ENCODE measurements at places on chromosomes 7 and 10.

GRCh38 chr10:51125518-51125917 is 51.2 kb downstream of the PRKG1 start:
- no peak for DNase-seq

DNA sequence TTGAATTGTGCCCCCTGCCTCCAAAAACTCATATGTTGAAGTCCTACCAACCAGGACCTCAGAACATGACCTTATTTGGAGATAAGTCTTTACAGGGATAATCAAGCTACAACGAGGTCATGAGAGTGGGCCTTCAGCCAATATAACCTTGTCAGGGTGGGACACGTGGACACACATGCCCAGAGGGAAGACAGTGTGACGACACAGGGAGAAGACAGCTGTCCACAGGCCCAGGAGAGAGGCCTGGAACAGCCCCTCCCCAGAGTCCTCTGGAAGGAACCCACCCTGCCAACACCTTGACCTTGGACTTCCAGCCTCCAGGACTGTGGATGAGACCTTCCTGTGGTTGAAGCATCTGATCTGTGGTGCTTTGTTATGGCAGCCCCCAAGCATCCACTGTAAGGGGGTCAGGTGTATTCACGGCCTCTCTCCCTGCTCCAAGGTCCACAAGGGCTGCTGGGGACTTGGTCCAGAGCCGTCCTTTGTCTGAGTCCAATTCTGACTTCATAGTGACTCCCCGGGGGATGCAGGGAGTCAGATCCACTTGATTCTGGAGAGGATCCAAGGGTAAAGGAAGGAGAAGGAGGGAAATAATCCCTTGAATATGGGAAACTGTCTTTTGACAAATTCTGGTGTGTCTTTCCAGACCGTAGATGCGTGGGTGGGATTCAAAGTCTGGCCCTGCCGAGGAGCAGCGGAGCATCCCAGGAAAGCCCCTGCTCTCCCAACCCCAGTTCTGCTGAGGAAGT is 7.0 kb downstream of the CALML3 start:
- no peak for DNase-seq

DNA sequence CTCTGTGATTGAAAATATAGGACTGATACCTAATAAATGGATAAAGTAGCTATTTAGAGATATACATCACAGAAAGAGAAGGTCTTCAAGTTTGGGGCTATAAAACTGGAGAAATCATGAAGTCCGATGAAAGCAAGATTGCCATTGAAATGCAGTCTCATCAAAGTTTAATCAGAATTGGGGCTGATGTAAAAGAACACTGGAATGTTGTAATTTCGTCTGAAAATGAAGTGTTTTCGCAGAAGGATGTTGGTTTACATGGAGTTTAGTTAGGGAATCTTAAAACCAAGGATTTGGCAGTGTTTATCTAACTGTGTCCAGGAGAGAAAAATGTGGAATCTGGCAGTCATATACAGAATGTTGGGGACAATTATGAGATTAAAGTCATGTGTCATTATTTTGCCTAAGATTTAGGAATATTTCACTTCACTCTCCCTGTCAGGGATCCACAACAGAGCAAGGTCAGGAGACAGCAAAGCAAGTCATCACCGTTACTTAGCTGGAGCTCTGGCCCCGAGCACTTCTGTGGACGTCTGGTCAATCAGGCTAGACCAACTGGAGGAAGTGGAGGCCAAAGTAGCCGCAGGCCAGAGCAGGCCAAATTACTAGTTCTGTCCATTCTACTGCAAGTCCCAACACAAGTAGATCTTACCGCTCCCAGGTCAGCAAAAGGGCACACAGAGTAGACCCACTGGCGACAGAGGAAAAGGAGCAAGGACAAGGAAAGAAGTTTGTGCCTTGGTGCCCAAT is 37.0 kb downstream of the EPDR1 start:
- DNase-seq = no peak

DNA sequence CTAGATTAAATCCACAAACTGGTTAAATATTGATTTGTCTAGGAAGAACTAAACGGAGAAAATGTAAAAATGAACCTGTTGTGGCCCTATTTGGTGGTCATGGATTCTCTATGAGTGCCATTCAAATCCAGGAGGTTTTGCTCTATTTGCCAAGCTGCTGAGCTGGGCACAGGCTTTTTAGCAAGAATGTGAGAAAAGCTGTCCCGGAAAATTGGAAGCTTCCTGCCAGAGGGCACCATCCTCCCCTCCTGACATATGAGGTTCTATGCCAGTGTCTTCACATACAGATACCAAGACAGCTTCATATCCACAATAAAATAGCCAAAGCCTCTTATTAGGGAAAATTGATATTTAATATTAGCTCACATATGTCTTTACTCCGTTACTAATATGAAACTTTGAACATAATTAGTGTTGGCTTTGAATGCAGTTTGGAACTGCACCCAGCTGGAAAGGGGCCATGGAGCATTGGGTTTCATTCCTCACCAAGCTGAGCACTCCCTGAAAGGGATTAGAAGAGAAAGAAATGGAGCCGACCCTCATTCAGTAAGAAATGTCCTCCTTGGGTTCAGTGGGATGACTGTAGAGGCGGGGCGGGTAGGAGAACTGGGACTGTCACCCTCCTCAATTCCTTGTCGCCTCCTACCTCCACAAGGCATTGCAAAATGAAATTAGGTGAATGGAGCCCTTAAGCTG is 47.8 kb downstream of the NRCAM start:
- DNase-seq = no peak

DNA sequence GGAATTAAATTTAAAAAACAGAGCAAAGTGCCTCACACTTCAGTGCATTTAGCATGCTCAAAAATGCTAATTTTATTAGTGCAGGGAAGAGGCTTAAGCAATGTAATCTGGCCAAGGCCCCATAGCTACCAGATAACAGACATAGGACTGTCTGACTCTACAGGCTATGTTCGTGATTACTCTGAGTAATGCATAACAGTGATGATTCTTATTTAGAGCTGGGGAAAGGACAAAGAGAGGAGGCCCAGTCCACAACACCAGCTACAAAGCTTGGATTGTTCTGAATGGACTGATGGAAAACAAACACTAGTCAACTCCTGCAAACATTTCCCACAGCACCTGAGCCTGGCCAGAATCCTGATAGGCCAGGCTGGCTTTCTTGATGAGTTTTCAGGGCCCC is 8.4 kb upstream of the CH25H start:
- DNase-seq = no peak

- DNase-seq = no peak
Observed at GRCh38 chr7:113968713-113969112, 49.9 kb upstream of the PPP1R3A start.

DNA sequence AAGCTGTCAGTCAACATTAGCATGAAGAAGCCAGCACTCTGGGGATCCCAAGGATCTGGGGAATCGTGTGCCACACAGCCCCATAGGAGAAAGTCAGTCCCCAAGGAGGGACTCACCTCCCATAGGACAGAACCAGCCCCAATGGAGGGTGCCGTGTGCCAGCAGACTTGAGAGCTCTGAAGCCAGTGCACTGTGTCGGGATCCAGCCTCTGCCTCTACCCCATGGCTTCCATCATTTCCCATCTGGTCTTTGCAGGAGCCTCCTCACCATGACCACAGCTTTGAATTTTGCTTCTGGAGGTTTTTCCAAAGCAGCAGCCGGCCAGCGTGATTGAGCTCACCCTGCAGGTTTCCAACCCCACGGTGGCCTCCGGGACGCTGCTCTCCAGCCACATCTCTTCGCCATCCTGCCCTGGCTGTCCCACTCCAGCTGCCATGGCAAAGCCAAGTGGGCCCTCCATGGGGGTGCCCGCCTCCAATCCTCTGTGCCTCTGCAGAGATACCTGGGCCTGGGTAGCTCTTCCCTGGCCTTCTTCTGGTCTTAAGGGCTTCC is 171.8 kb upstream of the SHH start:
- DNase-seq = no peak

DNA sequence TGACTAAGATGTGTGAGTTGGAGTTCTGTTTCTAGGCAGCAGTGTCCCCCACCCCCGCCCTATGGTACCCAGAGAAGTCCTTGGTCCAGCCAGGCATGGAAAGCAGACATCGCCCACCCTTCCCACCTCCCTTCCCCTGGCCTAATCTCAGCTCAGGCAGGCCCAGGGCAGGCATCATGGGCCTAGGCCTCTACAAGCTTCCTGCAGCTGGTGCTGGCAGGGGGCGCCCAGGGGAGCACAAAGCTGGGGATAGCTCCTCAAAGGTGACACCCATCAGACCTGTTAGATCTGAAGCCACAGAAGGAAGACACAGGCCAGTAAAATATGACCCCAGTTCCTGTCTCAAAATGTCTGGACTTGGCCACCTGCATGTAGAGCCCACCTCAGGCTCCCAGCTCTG is 18.9 kb upstream of the UNC5B start:
- no peak for DNase-seq

DNA sequence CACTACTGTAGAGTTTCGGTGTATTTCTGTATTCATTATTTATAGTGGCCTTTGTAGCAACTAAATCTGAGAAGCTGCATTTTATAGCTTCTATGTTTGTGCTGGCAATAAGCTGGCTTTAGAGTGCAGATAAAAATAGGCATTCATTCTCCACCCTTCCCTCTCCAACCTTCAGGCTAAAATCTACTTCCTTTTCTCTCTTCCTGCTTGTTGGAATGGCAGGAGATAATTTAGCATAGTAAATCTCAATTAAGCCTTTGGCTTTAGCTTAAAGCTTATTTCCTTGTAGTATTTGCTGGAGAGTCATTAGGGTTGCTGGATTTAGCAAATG is 58.5 kb downstream of the CPVL start:
- no peak for DNase-seq

DNA sequence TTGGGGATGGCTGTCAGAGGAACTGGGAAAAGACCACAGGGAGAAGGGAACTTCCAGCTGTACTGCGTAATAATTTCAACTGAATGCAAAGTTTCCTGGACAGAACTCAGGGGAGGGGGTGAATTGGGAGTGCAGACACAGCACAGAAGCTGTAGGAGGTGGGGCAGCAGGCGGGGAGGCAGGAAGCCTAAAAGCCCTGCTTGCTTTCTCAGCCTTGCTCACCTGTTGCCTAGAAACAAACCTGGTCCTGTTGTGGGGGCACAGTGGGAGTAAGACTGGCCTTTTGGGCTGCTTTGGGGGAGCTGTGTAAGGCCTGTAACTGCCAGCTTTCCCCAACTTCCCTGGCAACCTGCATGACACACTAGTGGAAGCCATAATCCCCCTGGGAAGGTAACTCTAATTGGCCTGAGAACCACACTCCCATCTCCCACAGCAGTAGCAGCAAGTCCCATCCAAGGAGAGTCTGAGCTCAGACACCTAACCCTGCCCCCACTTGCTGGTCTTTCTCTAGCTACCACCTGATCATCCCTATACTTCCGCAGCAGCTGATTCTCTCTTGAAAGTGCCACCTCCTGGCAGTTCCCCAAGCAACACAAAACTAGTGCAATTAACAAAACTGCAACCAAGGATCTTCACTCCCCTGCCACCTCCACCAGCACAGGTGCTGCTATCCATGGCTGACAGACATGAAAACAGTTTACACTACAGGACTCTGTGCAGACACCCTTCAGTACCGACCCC is 1239.3 kb downstream of the SORCS1 start:
- no peak for DNase-seq

- DNase-seq = no peak
Observed at GRCh38 chr7:47408675-47409074, 173.2 kb downstream of the TNS3 start.

- no peak for DNase-seq
Observed at GRCh38 chr7:36303202-36304098, 86.2 kb upstream of the ANLN start.

- no peak for DNase-seq
Observed at GRCh38 chr7:108385834-108386422, 70.3 kb downstream of the NRCAM start.

DNA sequence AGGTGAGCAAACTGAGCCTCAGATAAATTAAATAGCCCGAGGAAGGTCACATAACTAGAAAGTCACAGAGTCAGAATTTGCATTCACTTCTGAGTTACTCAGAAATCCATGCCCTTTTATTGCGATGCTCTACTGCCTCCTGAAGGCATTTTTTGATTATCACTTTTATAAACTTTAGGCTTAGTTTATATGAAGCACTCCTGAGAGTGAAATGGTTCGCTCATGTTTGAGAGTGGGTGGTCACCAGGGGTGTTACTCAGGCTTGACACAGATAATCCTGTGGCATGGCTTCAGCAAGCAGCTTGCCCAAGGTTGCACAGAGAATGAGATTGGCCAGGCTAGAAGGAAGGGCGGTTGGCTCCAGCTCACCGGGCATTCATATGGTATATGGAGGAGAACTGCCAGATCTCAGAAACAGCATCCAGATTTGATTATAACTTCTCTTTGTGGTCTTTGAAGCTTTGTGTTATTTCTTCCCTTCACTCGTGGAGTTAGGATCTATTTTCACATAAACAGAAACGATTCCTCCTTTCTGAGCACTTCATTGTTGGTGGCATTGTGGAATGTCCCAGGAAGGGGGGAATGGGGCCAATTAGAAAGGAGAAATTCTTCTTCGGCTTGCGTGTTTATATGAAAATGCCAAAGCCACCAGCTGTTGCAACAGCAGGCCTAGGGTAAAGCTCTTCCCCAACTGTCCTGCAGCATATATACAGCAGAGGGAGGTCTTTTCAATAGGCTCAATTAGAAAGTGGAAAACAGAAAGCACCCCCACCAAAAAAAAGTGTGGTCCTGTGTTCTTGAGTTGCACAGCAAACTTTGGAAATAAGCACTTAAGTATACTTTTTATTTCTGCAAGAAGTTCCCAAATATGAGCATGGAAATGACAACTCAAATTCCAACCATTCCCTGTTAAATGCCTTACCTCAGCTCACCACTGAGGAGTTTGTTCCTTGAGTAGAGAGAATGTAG is 628.8 kb downstream of the SUGCT start:
- DNase-seq = no peak

GRCh38 chr7:140671966-140672365 is 779 bp upstream of the ADCK2 start:
- DNase-seq = no peak

DNA sequence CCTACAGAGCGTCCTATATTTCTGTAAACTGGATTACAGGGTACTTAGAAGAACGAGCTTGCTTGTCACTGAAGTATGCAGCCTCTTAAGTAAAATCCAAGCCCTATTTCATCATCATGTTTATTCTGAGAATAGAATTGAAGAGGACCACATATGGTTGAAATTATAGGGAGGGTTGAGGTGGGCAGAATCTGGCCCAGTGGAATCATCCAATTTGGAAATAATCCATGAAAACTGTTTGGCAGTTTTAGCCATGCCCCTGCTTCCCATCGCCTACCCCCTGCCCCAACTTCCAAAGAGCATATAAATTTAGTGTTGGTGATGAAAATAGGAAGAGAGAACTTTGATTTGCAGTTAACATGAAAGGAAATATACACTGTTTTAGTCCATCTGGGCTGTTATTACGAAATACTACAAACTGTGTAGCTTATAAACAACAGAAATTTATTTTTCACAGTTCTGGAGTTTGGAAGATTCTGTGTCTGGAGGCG is 150.4 kb downstream of the PRKG1 start:
- DNase-seq = no peak

GRCh38 chr10:110883924-110884323 is 12.2 kb downstream of the PDCD4 start:
- DNase-seq = no peak

DNA sequence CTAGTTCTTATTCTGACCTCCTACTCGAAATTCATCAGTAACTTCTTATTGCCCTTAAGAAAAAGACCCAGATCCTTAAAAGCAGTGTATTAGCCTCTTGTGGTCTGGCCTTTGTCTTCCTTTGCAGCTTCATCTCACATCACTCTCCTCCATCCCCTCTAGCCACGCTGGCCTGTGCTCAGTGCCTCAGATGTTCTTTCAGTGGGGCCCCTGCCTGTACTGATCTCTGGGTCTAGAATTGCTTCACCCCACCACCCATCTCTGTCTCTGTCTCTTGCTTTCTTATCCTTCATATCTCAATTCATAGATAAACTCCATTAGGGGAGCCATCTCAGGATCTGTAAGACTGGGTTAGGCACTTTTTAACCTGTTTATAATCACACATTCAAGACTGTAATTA is 1178.5 kb upstream of the C7orf33 start:
- no peak for DNase-seq

Measured in stimulated activated CD8-positive, alpha-beta memory T cell treated with anti-CD3 and anti-CD28 coated beads, Interleukin-2, amount 100 ng/mL, for 1 hour (primary cell).